Aorta (tissue), 5 donors: ENCODE measurements at places on chromosomes 2 and 18. TPM values are rescaled to one million over a fixed set of nuclear protein-coding genes. Genes with fewer than 3 reads are reported as not detected.

The TSHZ1 gene
- 15.9 TPM for total RNA-seq

- no peaks in the 10 kb centered on the region for H3K36me3 ChIP-seq
- no peak for DNase-seq
- H3K27ac ChIP-seq: no peak overlapping the region
- no peaks in the 10 kb centered on the region for H3K27me3 ChIP-seq
- H3K4me1 ChIP-seq: peaks cover 7% of the 10 kb centered on the region
- no peak overlapping the region for H3K4me3 ChIP-seq
Observed at GRCh38 chr2:43307046-43307445, 80.6 kb upstream of the ZFP36L2 start.

- no peak overlapping the region for H3K27ac ChIP-seq
- H3K27me3 ChIP-seq: no peaks in the 10 kb centered on the region
- no peak overlapping the region for H3K4me3 ChIP-seq
- peaks cover 5% of the 10 kb centered on the region for H3K4me1 ChIP-seq
- DNase-seq: no peak
Observed at GRCh38 chr2:197185676-197186075, 124.9 kb downstream of the ANKRD44 start.

The RNASEH1 gene
- 19.9 TPM for total RNA-seq

DNA sequence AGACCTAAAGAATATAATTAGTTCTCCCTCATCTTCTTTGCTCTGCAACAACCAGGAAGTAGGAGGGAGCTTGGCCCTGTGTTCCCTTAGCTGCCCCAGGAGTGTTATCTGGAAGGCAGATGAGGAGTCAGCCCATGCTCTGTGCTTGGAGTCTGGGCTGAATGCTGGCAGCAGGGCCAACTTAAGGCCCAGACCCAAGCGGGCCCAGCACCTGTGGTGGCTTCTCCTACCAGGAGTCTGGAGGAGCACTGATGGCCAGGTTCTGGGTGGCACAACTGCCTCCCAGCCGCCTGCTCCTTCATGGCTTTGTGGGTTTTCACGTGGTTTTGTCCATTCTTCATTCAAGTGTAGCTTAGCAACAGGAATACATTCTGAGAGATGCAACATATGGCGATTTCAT, 1910.7 kb upstream of the LRRTM1 start:
- H3K27me3 ChIP-seq: no peaks in the 10 kb centered on the region
- no peaks in the 10 kb centered on the region for H3K36me3 ChIP-seq
- DNase-seq: peak; percentile 15
- no peaks in the 10 kb centered on the region for H3K4me1 ChIP-seq
- H3K27ac ChIP-seq: no peak overlapping the region

- no peaks in the 10 kb centered on the region for H3K27me3 ChIP-seq
- H3K4me1 ChIP-seq: peaks cover 2% of the 10 kb centered on the region
- no peak for DNase-seq
Observed at GRCh38 chr2:187991389-187991788, 300.3 kb upstream of the GULP1 start.

GRCh38 chr18:13916559-13916958, 1.2 kb upstream of the MC2R start:
- no peak overlapping the region for H3K4me3 ChIP-seq
- no peak for DNase-seq
- no peaks in the 10 kb centered on the region for H3K36me3 ChIP-seq
- no peak overlapping the region for H3K27ac ChIP-seq

- no peak overlapping the region for H3K4me3 ChIP-seq
- H3K27ac ChIP-seq: no peak overlapping the region
- no peaks in the 10 kb centered on the region for H3K27me3 ChIP-seq
- no peaks in the 10 kb centered on the region for H3K36me3 ChIP-seq
- no peaks in the 10 kb centered on the region for H3K4me1 ChIP-seq
Observed at GRCh38 chr2:109683452-109683851, 69.3 kb downstream of the SOWAHC start.

The PXDN gene
- total RNA-seq: 109 TPM

The CSRNP3 gene
- total RNA-seq: 5.4 TPM

DNA sequence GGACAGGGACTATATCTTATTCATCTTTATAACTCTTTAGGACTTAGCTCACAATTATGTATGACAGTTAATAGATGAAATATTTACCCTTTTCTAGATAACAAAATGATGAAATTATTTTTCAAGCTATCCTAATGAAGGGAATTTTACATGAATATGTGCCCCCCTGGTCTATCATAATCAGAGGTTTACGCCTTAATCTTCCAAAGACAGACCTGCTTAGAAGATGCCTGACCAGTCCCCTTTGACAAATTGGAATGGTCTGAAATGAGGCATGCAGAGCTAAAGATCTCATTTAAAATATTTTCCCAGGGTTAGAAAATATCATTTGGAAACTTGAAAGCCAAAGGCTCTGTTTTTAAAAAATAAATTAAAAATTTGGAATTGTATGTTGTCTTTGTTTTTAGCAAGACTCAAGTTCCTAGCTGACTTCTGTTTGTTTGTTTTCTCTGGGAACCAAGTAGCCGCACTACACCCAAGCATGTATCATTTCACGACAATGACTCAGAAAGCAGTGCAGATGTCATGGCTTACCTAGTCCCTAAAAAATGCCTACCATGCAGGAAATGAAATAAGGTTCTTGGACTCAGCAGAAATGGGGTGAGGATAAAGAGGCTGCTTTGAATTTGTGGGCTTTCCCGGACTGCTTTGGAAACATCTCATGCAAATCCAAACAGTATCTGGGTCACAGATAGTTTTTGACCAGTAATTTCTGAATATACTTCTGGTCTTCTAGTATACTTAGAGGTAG, 162.1 kb downstream of the ZEB2 start:
- H3K4me3 ChIP-seq: no peak overlapping the region
- H3K4me1 ChIP-seq: peaks cover 3% of the 10 kb centered on the region
- no peak for DNase-seq

- no peaks in the 10 kb centered on the region for H3K27me3 ChIP-seq
- H3K4me1 ChIP-seq: no peaks in the 10 kb centered on the region
- H3K4me3 ChIP-seq: no peak overlapping the region
- no peak for DNase-seq
Observed at GRCh38 chr2:77149565-77149964, 372.6 kb downstream of the LRRTM4 start.

DNA sequence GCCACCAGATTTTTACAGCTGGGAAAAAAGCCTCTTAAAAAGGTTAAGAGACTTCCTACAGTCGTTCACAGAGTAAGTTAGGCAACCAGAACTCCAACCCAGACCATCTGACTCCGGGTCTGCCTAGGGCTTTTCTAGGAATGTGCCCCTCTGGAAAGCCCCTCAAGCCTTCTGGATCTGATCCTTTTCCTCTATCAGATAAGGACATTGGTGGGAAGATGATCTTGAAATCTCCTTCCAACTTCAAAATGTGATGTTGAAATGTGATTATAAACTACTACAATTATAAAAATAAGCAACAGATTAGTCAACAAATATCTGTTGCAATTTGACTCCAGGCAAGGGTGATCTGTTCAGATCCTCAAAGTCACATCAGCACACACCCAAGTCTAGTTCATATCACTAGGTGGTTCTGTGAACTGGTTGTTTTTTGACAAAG, 270.4 kb downstream of the ARHGAP15 start:
- no peaks in the 10 kb centered on the region for H3K36me3 ChIP-seq
- no peaks in the 10 kb centered on the region for H3K4me1 ChIP-seq
- H3K4me3 ChIP-seq: no peak overlapping the region
- H3K27me3 ChIP-seq: no peaks in the 10 kb centered on the region
- H3K27ac ChIP-seq: no peak overlapping the region
- DNase-seq: no peak

GRCh38 chr2:119513832-119514231, 10.5 kb downstream of the SCTR start:
- no peak for DNase-seq
- no peak overlapping the region for H3K4me3 ChIP-seq
- no peak overlapping the region for H3K27ac ChIP-seq
- no peaks in the 10 kb centered on the region for H3K27me3 ChIP-seq
- H3K4me1 ChIP-seq: no peaks in the 10 kb centered on the region

The IL1RL1 gene
- total RNA-seq: 7.4 TPM
